ENCODE measurements at places on chromosomes 7 and 10.

DNA sequence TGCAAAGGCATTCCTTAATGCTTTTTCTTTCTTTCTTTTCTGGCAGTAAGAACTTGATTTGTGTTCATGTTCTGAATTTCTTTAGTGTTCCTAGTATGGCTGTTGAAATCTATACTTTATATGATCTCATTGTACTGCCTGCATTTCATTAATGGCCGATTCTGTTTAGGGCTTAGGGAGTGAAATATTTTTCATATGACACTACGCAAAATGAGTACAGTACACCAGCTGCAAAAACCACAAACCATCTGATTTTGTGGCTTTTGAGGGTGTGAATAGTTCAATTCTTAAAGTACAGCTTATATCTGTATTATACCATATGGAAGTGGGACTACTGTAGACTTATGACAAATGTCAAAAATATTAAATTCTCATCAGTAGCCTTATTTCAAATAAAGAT lies 69.1 kb upstream of the FOXP2 start:
- DNase-seq = no peak

DNA sequence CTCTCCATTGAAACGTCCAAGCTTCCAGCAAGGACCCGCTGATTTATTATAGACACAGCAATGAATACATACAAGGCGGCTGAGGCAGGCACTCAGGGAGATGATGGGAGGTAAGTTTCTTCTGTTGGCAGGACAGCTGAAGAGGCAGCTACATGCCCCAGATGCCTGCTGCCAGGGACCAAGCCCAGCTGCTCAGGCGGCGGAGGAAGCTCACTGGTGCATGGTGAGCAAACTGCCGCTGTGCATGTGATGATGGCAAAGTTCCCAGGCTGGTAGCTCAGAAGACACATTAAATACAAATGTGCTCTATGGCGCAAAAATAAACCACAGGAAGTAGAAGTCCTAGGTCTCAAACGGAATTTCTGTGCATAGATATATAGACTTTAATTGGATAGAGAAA lies 2.3 kb downstream of the DNTT start:
- peak; percentile 23 for DNase-seq

GRCh38 chr10:89869180-89869579 lies 167.8 kb downstream of the KIF20B start:
- no peak for DNase-seq

GRCh38 chr7:51021906-51022570 lies 239.3 kb upstream of the GRB10 start:
- DNase-seq = no peak

DNA sequence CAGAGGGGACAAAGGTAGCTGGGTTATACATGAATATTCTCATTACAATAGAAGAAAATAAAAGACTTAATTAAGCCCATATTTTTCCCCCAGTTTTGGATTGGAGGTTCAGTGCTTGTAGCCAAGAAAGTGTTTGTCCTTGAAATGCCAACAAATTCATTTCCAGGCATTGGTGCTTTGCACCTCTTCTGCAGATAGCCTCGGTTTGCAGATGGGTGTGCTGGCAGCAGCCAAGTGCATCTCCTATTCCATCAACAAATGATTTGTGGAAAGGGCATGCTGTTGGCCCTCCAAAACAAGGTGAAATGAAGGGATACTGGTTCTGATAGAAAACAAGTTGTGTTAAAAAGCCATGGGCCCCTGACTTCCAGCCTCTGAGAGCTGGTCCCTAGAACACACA lies 187.3 kb downstream of the DPY19L1 start:
- no peak for DNase-seq

DNA sequence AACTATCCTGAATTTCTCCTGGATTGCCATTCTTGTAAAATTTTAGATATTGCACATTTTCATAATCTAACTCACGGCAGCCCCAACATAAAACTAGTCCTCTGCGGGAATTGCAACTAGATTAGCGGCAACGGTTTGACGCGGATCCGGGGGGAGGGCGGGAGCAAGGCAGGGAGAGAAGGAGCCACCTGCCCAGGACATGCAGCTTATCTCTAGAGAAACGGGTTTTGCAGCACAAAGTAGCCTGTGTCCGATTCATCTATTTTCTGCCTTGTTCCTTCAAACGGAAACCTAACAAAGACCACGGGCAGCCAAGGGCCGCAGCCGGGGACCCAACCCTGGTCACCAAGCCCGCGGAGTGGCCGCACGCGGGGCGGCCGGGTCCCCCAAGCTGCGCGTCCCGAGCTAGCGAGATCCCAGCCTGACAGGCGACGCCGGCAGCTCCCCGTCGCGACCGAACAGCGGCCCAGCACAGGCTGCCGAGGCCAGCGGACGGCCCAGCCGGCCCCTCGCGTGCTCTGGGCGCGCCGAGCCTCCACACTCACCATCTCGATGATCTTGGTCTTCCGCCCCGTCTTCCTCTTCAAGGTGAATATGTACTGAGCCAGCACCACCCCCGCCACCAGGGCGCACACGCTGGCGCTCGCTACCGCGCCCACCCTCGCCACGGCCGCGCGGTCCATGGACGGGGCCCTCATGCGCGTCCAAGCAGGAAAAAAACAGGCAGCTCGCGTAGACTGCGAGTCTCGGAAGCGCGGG lies at the start of gene NT5C3A:
TSS of gene NT5C3A (minus strand) at position 754 of the 759 bp plus-strand sequence. CDS start at position 683, 71 bp downstream.
- DNase-seq = no peak

Data from caudate nucleus (tissue), 63 donors.